GM12878 (cell line): ENCODE measurements at places on chromosomes 6 and 20. TPM values are rescaled to one million over a fixed set of nuclear protein-coding genes. Genes with fewer than 3 reads are reported as not detected.

Gene TBP
- 18.3 and 19.6 TPM in 2 replicates for total RNA-seq

Gene LPA
- 2.8 TPM in 2 replicates for total RNA-seq

Gene ULBP2
- total RNA-seq = not detected in 2 replicates

DNA sequence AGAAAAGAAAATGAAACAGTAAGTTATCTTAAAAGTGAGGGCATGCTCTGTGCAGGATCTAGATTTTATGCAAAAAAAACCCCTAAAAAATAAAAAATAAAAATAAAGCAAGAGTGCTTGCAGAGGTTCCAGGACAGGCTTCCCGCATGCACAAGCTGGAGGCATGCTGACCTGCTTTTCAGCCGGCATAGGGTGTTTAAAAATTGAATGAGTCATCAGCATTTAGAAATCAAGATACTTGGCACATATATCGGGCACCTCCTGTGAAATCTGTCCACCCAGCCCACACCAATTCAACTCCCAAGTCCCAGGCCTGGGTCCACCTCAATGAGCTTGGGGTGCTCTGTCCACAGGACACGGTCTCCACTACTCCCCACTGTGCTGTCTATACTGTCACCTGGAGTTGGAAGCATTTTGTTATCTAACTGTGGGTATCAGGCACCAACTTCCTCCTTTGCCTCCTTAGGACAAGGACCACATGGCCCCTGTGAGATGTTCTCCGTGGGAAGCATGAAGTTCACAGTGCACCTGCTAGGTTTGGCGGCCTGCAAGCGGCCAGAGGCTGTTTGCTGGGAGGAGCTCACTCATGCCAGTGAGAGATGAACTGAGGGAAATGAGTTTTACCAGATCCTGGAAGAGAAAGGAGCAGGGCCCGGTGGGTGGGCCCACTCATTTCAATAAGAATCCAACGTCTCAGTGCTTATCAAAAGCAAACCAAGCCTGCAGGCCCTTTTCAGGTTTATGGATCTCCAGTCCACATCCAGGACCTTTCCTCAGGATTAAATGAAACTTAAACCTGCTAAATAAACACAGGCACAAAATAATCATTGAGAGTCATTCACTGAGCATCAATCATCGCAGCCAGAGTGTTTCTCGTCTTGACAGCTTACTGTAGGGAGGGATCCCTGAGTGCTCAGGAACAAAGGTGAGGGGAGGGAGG lies 121.1 kb downstream of the FOXA2 start:
- no peak for DNase-seq

DNA sequence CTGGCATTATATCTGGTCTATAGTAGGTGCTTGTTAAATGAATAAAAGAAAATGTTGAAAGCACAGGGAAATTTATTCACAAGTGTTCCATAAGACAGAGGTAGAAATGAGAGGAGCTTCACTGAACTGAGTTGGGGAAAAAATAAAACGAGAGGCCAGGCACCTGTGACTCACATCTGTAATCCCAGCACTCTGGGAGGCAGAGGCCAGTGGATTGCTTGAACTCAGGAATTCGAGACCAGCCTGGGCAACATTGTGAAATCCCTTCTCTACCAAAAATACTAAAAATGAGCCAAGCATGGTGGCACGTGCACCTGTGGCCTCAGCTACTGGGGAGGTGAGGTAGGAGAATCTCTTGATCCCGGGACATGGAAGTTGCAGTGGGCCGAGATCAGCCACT lies 28.1 kb upstream of the IBTK start:
- no peak for DNase-seq

GRCh38 chr6:135901774-135902524 lies 50.4 kb downstream of the PDE7B start:
- DNase-seq = no peak

DNA sequence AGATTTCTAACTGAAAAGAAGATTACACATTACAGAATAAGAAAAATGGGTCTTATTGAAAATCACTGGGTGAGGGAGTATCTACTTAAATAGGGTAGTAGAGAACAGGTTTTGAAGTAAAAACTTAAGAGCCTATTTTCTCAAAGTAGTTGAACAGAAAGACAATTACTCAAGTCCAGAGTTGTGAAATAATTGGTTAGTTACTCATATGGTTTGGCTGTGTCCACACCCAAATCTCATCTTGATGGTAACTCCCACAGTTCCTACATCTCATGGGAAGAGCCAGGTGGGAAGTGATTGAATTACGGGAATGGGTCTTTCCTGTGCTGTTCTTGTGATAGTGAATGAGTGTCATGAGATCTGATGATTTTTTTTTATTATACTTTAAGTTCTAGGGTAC lies 1035.3 kb upstream of the GJE1 start:
- DNase-seq = no peak

GRCh38 chr20:14902432-14903089 lies 565.1 kb upstream of the FLRT3 start:
- DNase-seq = peak; percentile 87

GRCh38 chr6:3438190-3439167 lies 18.4 kb downstream of the SLC22A23 start:
- DNase-seq = no peak
